ENCODE measurements at places on chromosomes 4 and X.

DNA sequence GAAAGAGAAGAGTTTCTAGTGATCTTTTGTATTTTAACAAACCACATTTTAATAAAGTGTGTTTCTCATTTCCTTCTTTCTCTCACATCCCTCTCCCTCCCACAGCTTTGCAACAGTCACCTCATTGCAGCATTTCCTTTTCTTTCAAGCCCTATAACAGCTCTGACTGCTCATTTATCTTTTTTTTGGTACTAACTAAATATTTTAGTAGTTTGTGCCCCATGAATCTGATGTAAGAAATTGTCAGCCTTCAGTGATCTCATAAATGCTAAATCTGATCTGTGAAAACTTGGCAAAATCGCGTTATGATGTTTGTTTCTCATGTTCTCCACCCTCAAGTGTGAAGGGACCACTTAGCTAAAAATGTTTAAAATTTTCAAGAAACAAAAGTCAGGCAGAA lies 258.5 kb upstream of the SLIT2 start:
- no peak for DNase-seq

GRCh38 chr4:147938496-147938895 lies 206.6 kb downstream of the ARHGAP10 start:
- no peak for DNase-seq

- no peak for DNase-seq
These were observed 6.0 kb upstream of the NEXMIF start for GRCh38 chrX:74931214-74931613.

DNA sequence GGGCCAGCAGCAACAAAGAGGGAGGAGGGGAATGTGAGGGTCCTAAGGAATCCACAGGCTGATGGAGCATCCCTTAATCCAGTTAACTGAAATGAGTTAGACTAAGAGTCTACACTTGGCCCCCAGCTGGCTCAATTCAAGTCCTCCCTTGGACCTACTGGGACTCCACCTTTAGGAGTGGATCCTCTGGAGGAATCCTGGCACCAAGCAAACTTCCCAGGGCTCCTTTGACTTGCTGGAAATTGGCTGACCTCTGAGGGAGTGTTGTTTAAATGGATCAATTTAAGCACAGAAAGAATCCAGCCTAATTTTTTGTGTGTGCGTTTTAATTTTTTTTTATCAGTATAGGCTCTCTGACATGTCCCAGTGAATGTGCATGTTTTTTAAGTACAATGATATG lies 114.7 kb downstream of the SHROOM3 start:
- no peak for DNase-seq

- no peak for DNase-seq
These were observed 6.5 kb downstream of the SPP1 start for GRCh38 chr4:87982036-87982435.

- DNase-seq, result no peak
These were observed 336.8 kb upstream of the PPARGC1A start for GRCh38 chr4:24226667-24227066.

- DNase-seq, result no peak
These were observed 30.3 kb upstream of the MAP3K15 start for GRCh38 chrX:19545651-19546050.

DNA sequence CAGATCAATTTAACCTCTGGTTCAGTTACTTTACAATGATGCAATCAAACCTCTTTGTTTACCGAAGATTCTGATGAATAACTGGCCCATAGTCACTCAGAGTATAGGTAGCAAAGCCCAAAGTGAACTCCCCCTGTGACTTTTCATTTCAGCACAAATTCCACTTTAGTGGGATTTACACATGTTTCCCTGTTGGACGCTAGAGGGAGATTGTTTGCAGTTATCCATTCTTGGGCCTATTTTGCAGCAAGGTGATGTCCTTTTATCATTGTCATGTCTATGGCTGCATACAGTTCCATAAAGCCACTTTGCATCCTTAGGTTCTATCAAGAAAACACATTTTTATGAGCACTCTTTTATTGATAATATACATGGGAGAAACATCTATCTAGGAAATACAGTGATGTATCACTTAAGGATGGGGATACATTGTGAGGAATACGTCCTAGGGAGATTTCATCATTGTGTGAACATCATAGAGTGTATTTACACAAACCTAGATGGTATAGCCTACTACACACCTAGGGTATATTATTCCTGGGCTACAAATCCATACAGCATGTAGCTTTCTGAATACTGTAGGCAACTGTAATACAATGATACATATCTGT lies 14.5 kb upstream of the DKK2 start:
- peak; percentile 13 for DNase-seq

GRCh38 chr4:164730705-164731393 lies 23.1 kb upstream of the SMIM31 start:
- no peak for DNase-seq
